ENCODE measurements at places on chromosomes 16 and 17.

- DNase-seq = no peak
These were observed 63.0 kb upstream of the DNAH9 start for GRCh38 chr17:11535231-11535630.

DNA sequence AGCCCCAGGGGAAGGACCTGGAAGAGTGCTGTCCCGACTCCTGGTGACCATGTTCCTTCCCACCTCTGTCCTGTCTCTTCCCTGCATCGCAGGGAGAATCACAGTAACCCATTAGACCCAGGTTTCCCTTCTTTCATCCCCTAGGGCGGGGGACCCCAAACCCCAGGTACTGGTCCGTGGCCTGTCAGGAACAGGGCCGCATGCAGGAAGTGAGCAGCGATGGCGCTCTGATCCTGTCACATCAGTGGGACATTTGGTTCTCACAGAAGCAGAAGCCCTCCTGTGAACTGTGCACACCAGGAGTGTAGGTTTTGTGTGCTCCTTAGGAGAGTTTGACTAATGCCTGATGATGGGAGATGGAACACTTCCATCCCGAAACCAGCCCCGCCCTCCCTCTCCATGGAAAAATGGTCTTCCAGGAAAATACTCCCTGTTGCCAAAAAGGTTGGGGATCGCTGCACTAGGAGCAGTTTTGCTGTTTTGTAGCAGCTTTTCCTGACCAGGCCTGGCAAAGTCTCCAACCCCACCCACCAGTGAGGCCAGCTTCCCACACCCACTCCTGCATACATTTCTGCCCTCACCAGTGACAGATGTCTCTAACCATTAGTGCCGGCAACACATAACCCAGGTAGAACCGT, 10.5 kb downstream of the MNT start:
- no peak for DNase-seq

- no peak for DNase-seq
These were observed 115.1 kb downstream of the HIC1 start for GRCh38 chr17:2170023-2170422.

DNA sequence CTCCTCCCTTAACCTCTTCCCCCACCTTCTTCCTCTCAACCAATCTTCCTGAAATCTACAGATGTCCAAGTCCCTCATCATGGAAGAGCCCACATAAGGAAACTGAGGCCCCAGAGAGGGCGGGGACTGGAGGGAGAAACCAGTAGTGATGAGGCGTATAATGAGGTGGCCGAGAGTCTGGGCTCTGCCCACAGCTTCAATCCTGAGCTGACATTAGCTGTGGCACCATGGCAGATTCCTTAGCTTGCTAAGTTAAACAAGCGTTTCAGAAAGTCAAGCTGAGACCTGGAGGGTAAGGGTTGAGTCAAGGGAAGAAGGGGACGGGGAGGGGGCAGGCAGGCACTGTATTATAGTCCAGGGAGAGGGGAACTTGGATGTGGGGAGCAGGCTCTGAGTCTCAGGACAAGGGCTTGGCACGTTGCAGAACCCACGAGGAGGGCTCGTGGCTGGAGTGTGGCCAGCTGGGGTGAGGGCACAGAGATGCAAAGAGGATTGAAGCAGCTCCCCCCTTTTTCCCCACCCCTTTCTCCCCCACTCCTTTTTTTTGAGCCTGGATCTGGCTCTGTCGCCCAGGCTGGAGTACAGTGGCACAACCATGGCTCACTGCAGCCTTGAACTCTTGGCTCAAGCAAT, 13.3 kb downstream of the ARHGAP23 start:
- no peak for DNase-seq

- DNase-seq = no peak
These were observed 3.9 kb upstream of the SMPD3 start for GRCh38 chr16:68452176-68452575.

DNA sequence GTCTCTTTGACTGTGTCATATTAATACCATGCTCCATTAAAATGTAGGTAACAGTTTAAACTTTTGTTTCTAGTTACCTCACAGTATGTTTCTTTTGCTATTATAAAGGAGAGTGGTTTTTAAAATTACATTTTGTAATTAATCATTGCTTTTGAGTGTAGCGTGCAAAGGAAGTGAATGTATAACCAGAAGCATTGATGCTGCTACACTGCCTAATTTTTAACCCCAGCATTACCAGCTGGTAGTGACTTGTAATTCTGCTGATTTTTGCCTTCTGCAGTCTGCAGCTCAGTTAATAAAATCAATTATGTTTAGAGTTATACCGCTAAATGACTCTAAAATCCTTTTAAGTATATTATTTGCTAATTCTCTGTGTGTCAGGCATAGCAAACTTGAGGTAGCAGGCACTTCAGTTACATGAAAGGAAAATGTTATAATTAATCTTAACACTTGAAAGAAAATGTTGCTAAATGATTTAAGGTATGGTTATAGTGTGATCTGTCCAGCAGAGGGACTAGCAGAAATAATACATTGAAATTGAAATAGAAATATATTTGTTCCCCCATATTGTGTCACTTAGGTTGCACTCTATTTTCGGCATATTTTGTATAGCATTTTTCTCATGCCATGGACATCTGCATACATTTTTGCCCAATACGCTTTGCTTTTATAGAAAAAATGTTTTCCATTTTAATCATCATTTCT, 388.5 kb downstream of the CNTNAP4 start:
- no peak for DNase-seq

DNA sequence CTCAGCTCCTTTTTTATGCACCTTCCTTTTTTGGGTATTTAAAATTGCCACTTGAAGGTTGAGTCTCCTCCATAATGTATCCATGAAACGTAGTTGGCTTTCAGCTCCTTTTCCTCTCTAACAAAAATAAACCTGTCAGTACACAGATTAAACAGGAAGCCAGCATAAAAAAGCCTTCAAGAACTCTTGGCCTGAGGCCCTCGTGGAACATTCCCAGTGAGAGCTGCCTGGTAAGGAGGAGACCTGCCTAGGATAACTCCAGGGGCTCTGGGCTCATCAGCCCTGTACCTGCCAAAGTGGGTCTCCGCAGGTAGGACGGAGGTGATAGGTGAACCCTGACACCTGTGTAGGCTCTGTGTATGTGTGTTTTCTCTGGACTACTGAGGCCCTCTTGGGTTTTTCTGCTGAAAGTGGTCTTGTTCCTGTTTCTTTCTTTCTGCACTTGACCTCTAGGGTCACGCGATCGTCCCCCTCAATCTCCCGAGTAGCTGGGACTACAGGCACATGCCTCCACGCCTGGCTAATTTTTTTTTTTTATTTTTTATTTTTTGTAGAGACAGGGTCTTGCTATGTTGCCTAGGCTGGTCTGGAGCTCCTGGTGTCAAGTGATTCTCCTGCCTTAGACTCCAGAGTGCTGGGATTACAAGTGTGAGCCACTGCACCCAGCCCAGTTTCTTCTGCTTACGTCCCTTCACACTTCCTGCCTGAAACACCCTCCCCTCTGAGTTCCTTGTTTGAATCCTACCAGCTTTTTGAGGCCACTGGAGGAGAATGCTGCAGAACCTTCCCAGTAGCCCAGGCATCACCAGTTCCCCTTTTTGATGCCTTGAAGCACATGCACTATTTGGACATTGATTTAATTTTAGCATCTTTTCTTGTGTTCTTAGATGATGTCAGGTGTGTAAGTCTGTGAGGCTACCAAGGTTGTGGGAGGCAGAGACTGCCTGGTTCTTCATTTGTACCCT, 9.8 kb downstream of the PGS1 start:
- no peak for DNase-seq

DNA sequence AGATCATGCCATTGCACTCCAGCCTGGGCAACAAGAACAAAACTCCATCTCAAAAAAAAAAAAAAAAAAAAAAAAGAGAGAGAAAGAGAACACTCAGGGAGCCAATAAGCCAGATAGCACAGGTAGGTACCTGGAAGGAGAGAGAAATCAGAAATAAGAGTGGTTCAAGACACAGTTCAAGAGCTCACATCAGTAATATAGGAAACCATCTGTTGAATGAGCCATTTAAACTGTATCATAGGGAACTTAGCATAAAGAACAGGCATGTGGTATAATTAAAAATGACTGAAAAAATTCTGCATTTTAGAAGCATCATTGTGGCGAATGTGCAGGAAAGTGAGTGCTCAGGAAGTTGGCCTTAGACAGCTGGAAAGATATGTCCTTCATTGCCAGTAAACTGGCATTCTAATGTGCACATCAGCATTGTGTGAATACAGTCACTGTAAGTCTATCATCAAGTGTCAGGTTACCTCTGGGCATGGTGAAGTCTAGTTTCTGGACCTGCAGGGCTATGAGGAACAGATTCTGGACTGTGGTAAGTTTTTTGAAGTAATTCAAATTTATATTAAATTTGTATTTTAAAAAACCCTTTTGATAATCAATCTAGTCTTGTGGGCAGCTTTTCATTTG, 20.4 kb downstream of the KRT12 start:
- no peak for DNase-seq

DNA sequence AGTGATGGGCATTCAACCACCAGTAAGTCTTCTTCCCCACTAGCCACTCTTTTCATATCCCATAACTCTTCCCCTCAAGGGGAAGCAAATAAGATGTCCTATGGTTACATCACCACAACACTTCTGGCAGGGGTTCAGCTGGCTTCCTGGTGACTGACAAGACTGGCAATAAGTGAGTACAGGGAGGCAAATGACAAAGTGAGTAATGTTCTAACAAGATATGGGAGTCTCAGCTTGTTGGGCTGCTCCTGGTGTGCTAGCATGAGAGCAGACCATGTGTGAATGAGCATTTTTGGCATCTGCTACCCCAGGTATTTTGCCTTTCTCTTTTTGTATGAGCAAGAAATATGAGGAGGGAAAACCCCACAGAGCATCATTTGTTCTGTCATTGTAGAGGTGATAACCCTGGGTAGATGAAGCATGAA, 9.9 kb downstream of the TMIGD1 start:
- DNase-seq = no peak

DNA sequence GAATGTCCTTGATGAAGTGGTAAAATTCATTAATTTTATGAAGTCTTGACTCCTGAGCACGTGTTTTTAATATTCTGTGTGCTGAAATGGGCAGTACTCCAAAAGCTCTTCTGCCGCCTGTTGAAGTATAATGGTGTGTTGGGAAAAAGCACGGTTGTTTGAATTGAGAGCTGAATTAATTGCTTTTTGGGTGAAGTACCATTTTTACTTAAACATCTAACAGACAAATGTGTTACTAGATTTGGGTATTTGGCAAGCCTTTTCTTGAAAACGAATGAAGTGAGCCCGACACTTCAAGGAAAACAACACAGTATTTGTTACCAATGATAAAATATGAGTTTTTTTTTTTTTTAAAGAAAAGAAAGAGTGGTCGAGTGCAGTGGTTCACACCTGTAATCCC, 22.5 kb downstream of the WWP2 start:
- DNase-seq = no peak

GRCh38 chr17:67168496-67168895, 76.5 kb downstream of the HELZ start:
- DNase-seq = no peak

DNA sequence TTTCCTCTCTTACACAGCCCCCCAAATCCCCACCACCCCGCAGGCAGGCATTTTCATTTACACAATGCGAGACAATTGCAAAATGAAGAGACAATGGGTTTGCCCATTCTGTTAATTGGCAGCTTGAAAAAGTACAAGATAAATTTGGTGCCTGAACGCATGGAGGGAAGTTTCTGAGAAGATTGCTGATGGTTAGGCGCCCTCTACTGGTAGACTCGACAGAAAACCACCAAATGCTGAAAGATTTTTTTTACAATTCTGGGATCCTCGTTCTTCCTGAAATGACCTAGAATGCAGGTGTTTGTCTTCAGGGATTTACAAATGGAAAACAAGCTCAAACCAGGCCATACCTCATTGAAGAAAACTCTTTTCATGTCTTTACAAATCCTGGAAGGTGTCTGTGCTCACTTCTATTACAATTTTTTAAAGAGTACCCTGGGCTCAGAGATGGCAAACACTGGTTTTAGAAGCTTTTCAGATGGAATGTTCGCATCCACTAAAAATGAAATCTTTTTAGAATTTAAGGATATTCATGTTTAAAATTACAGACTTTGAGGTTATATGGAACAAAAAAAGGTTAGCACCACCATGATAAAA, 338.5 kb downstream of the PMP22 start:
- DNase-seq = peak; percentile 67

GRCh38 chr17:75832652-75833400, 11.4 kb downstream of the UNC13D start:
- no peak for DNase-seq

DNA sequence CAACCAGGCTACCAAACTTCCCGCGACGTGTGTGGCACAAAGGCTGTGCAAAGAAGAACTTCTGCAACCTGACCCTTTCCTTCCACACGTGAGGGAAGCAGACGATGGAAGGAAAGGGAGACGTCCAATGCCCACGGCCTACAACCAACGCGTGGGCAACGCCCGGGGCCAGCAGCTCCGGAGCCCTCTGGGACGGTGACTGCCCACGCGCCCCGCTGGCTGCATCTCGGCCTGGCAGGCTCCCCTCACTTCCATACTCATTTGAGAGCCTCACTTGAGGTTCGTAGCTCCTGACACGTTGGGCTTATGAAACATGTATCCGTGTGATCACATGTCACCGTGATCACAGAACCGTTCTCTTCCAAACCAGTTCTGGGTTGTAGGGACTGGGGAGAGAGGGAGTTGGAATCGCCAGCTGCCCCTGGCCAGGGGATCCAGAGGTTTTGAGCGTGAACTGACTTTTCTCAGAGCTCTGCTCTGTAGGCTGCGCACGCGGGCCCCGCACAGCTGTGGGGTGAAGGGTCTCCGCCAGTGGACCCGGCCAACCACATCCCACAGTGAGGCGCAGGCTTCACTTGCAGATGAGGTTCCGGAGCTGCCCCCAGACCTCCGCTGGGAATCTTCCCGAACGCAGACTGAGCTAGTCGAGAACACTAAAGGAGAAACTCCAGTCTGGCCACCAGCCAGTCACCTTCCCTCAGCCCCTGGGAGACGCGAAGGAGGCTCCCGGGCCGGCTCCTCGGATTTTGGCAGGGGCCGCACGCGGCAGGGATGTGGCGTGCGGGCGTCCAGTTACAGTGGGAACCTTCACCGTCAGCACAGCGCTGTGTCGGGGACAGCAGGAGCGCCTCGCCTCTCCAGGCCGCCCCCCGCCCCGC, 1.0 kb downstream of the LMF1 start:
- DNase-seq = no peak
